ENCODE measurements at places on chromosomes 4 and X.

- DNase-seq: no peak
These were observed 10.2 kb downstream of the CCNG2 start for GRCh38 chr4:77167173-77167572.

DNA sequence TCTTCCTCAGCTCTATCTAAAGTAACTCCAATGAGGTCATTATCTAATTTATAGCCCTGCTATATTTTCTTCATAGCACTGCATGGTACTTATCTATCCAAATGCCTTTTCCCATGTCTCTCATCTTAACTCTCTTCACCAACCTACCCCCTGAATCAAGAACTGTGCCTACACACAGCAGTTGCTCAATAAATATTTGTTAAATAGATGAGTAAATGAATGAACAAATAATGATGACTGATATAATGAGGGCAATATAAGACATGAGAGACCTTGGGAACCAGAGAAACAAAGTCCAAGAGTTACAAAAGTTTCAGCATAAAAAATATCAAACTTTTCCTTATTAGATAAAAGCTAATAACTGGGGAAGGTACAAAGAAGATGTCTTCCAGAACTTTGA is 19.6 kb downstream of the CAMK2D start:
- no peak for DNase-seq

- no peak for DNase-seq
These were observed 560.8 kb downstream of the FGF13 start for GRCh38 chrX:138150709-138151108.

DNA sequence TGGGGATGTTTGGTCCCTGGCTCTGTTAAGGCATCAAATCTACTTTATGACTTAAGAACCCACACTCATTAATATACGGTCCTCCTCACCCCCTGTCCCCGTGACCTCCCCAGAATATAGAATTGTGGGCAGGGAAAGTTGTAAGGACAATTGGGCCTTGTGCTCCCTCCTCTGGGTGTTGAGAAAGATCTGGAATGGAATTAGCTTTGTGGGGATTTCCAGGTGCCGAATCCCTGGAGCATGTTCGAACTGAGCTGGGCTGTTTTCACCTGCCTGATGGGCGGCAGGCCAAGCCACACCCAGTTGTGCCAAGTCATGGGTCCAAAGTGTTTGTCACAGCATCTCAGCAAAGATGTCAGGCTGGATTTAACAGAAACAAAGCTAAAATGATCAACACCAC is 349.3 kb upstream of the KLF3 start:
- DNase-seq: no peak

DNA sequence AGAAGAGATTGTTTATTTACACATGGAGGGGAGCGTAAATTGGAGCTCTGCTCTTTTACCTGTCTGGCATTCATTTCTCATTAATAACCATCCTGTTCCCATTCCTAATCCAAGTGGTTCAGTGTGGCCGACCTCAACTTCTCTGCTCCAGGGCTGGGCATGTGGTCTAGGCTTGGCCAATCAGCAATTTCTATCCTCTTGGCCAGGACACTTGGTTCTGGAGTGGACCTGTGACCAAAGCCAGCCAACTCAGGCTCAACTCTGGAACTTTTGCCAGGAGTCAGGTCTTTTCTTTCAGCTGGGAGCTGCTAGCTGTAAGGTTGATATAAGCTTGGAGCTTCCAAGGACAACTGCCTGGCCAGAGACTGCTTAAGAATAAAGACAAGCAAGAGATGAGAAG is 15.6 kb upstream of the RASL11B start:
- no peak for DNase-seq

- no peak for DNase-seq
These were observed 26.7 kb downstream of the NR3C2 start for GRCh38 chr4:148415500-148415899.

DNA sequence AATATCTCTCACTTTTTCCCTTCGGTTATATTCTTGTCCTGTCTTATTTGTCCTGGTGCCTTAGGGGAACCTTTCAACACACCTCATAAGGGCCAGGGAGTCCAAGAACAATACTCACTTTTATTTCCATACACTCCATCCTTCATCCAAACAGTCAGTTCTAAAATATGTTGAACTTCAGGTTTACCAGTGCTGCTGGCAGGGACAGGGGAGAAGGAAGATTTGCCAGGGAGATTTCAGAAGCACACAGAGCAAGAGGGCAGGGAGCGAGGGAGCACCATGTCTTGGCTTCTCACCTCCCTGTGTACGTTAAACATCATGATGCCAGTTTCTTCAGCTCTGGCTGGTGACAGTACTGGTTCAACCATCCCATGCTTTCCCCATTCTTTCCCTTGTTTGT is 631.1 kb upstream of the FAT1 start:
- no peak for DNase-seq

DNA sequence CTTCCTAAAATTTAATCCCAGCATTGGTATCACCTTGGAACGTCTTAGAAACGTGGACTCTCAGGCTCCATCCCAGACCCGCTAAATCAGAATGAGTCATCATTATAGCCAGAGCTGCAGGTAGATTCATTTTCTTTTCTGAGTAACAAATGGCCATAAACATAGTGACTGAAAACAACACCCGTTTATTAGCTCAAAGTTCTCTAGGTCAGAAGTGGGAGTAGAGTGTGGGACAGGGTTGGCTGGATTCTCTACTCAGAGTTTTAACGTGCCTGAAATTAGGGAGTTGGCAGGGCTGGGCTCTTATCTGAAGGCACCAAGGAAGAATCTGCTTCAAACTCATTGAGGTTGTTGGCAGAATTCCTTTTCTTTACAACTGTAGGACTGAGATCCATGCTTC is 101.8 kb upstream of the C1QTNF7 start:
- DNase-seq: no peak

DNA sequence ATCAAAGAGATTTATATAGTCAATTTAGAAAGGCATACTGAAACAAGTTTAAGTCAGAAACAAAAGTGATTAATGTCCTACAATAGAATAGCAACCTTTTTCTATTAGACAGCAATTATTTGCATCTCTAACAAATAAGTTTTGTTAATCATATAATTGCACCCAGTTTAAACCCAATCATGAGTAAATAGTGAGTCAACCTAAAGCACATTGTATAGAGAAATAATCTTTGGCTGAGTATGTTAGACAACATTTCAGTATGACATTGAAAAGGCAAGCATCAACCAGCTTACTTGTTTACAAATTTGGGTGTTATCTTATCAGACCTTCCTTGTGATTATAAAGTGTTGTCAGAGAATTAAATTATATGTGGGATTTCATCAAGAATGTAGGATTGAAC is 209.5 kb downstream of the IL15 start:
- no peak for DNase-seq

GRCh38 chrX:130253916-130254315 is 14.8 kb downstream of the ZNF280C start:
- DNase-seq: no peak

GRCh38 chr4:149076401-149076800 is 634.2 kb upstream of the NR3C2 start:
- no peak for DNase-seq

DNA sequence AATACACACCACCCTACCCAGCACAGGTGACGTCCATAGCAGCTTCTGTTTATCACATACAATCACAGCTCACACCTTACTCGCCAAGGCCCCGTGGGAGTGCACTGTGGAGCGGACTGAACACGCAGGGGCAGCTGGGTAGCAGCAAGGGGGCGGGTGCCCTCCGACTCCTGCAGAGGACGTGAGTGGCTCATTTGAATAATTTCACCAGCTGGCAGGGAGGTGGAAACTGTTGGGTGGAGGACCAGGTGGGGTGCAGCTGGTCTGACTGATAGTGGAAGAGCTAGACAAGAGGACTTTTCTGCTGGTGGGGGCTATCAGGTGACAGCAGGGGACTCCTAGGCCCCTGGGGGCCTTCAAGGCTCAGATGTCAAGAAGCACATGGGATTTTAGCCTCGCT is 16.3 kb downstream of the MAN2B2 start:
- no peak for DNase-seq

DNA sequence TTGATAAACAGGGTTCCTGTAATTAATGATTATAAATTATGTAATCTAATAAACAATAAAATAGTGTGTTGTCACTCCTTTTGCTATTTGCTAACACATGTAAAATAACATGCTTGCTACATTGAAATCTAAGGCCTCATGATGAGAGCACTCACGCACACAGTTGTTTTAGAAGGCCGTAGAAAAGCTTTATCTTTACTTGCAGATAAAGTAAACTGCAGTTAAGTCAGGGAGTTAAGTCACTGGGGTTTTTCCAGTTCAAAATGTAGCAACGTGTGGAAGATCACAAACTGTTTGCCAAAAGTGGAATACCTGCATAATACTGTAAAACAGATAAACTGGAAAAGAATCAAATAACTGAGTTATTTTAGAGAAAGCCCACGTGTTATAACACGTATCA is 187.3 kb upstream of the PACRGL start:
- DNase-seq: no peak

GRCh38 chr4:149574971-149575370 is 240.7 kb downstream of the IQCM start:
- DNase-seq: no peak

DNA sequence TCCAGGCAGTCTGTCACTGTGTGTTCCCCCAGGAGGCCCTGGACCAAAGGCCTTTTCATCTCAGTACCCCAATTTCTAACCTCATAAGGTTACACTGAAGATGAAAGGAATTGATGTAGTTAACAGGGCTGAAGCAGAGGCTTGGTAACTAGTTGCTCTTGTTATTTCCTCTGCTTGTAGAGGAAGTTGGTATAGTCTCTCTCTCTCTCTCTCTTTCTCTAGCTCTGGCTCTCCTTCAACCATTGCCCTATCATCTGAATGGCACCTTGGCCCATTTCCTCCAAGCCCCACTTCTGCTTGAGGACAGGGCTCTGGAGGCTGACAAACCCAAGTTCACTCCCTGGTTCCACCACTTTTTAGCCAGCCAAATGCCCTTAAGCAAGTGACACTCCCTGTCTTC is 96.1 kb downstream of the MAMLD1 start:
- DNase-seq: no peak

- no peak for DNase-seq
These were observed 50.2 kb upstream of the SLC7A11 start for GRCh38 chr4:138292321-138292720.

GRCh38 chr4:149897783-149898182 is 82.1 kb upstream of the IQCM start:
- no peak for DNase-seq

- DNase-seq: no peak
These were observed 498.8 kb upstream of the FTHL17 start for GRCh38 chrX:31570658-31571057.

DNA sequence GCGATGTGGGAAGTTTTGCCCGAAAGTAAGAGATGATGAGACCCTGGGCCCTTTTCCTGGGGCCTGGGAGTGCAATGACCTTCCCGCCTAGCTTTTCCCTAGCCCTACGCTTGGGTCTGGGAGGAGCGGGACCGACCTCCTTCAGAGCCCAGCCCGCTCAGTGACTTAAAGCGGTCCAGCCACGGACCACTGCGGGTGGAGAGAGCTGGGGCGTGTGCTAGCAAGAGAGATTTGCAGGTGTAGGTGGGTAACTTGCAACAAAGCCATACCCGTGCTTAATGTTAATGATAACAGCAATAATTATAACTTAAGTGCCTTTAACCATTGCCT is 503 bp upstream of the PDE5A start:
- DNase-seq: no peak

- no peak for DNase-seq
These were observed 114.6 kb upstream of the CBR4 start for GRCh38 chr4:169124661-169125060.

DNA sequence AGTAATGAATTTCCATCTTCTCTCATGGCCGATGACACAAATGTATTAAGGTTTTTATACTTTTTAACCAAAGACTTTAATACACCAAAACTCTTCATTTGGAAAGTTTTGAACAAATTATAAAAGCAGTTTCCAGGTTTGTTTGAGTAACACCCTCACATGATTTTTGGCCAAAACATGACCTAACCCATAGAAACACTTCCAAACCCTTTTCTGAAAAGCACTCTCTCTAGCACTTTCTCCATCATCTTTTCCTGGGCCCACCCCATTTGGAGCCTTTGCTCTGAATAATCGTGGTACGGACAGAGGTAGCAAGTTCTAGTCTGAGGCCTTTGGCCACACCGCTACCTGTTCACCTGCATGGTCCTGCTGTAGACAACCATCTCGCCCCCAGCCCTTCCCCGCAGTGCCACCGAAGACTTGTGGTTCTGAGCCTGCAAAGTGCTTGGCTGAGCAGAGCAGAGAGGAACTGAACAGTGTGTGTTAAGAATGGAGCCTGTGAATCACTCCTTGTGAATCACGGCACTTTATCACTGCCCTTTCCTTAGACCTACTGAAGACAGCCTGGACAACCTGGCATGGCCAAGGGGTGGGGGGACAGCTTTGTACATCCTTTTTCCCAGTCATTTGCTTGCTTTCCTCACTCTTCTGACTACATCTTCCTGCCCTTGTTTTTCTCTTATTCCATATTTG is 181.8 kb downstream of the PTTG2 start:
- DNase-seq: no peak

GRCh38 chrX:41164449-41164848 is 79.2 kb downstream of the USP9X start:
- DNase-seq: no peak

GRCh38 chrX:78769946-78770345 is 22.4 kb downstream of the LPAR4 start:
- no peak for DNase-seq

DNA sequence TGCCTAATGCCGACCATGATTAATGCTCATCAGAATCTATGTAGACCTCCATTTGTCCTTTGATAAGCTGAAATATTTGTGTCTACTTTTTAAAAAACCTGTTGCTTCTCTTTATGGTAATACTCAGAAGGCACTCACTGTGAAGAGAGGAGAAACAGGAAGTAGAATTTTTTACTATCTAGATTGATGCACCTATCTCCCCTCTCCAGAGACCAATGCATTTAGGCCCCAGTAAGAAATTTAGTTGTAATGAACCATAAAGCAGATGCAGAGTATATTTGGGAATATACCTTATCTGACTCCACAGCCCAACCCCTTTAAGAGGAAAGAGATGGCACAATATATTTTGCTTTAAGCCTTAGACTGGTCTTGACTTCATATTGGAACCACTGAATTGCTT is 11.1 kb downstream of the TBL1X start:
- DNase-seq: no peak

- DNase-seq: no peak
These were observed 131.0 kb upstream of the CXXC4 start for GRCh38 chr4:104625706-104626105.

DNA sequence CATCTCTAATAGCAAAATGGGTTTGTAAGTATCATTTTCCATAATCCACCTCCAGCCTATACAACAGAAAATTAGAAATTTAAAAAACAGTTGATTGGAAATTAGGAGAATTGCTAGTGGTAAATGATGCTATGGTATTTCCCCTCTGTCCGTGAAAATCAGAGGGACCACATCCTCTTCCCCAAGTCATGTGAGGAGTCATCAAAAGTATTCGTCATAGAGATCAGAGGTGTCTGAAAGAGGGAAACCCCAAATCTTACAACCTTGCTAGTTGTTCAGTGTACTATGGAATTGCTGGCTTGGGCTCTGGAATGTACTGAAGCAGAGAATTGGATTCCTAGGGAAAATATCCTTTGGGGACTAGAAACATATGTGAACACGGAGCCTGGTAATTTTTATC is 241.4 kb upstream of the ARHGAP24 start:
- DNase-seq: no peak

GRCh38 chr4:16264798-16265197 is 38.5 kb upstream of the TAPT1 start:
- no peak for DNase-seq

Measured in stimulated activated effector memory CD8-positive, alpha-beta T cell treated with anti-CD3 and anti-CD28 coated beads, Interleukin-12 subunit alpha, Interleukin-12 subunit beta, amount 100 ng/mL, for 72 hours (primary cell).